ENCODE measurements at places on chromosomes 11 and 22.
A peak's percentile ranks its signal among the peaks of the same experiment; 100 is the strongest.

DNA sequence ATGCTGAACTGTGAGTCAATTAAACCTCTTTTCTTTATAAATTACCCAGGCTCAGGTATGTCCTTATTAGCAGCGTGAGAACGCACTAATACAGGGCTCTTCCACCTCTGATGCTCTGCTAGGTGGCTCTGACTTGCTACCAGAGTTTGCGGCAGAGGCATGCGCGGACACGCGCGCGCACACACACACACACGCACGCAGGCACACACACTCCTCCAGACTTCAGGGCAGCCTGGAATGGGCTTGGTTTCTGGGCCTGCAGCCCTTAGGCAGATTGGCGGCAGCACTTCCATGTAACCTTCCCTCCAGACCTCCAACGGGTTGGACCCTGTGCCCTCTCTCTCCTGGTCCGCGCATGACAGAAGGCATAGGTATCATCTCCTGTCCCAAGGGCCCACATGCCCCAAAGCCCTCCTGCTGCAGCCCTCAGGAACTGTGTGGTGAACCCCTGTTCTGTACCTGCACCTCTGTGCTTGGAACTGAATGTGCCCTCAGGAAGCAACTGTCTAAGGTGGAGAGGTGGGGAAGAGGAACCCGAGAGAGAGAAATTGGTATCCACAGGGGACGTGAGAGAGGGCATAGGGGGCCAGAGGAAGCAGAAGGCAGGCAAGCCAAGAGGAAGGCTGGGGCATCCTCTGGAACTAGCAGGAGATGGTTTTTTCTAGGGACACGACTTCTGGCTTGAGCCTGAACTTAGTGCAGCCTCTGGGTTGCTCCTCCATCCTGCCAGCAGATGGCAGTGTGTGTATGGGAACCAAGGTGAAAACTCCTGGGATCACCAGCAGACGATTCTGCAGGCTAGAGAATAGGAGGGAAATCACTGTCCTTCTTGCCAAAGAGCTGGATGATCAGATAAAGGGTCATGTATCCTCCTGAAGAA, 23.4 kb upstream of the RIC3 start:
- peak; percentile 63 for DNase-seq

DNA sequence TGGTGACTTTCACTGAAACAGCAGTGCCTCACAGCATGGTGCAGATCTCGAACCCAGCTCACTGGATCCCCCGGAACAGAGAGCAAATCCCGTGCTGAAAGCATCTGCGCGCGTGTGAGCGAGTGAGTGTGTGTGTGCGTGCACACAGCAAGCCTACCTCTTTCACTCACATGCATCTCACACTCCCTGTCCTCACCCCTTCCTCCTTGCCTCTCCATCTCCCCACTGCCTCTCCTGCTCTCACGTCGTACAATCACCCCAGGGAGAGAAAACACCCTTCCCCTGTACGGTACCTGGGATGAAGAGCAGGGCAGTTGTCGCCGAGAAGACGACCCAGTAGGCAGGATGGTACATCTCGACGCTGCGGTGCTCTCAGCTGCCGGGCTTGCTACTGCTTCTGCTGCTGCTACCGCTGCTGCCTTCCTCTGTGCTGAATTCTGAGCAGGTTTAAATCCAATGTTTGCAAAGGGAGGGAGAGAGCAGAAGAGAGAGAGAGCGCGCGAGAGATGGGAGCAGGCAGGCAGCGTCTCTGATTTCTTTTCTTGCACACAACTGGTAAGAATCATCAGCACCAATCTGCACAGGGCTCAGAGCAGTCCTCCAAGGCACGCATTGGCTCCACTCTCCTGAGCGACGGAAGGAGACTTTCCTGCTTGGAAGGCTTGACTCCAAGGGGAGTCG, at the start of gene OPCML:
TSS of gene OPCML (minus strand) at position 531 of the 681 bp plus-strand sequence.
- no peak for DNase-seq

DNA sequence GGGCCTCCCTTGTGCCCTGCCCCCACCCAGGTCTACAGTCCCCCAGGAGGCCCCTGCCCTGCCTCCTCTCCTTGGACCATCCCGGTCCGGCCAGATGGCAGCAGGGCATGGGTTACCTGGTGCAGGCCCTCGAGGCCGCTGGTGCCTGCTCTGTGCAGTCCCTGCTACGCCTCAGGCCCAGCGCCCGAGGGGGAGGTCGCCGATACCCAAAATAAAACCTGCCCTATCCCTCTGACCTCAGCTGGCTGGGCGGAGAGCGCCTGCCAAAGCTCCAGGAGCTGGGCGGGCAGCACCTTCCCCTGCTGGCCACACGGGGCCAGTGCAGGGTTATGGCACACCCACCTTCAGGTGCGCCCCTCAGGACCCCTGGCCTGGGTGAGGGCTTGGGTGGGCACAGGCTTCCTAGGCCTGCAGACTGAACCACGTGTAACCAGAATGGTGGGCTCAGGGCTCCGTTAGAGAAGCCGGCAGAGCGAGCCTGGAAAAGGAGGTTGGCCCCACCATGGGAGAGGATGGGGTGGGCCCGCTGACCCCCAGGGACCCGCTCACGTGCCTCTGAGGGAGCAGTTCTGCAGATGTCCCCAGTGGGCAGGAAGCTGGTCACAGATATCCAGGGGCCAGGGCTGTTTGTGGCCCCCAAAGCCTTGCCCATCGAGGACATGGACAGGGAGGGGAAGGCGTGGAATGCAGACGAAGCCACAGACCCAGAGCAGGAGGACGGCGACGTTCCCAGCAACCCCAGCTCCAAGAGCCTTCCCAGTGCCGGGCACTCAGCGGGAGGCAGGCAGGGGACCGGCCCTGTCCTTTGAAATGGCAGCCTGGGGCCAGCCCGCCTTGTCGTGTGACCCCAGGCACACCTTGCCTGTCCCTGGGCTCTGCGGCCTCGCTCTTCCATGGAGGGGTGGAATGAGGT, 1.7 kb upstream of the TNNT3 start:
- no peak for DNase-seq

GRCh38 chr22:33803371-33804282, 116.6 kb downstream of the LARGE1 start:
- no peak for DNase-seq

DNA sequence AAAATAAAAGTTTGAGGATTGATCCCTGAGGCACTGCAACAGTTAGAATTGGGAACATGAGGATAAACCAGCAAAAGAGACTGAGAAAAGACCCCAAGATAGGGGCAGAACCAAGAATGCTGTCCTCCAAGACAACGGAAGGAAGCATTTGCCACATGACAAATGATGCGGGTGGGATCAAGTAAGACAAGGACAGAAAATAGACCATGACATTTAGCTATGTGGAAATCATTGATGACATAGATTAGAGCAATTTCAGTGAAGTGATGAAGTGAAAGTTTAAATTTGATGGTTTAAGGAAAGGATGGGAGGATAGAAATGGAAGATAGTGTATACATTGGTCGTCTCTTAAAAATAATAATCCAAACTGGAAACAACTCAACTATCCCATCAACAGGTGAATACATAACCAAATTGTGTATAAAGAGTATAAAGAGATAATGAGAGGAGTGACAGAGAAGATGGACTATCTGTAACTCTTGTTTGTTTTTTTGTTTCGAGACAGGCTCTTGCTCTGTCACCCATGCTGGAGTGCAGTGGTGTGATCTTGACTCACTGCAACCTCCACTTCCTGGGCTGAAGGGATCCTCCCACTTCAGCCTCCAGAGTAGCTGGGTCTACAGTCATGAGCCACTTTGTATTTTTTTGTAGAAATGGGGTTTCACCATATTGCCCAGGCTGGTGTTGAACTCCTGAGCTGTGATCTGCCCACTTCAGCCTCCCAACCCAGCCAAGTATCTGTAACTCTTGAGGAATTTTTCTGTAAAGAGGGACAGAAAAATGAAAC, 48.7 kb upstream of the FDX1 start:
- no peak for DNase-seq

DNA sequence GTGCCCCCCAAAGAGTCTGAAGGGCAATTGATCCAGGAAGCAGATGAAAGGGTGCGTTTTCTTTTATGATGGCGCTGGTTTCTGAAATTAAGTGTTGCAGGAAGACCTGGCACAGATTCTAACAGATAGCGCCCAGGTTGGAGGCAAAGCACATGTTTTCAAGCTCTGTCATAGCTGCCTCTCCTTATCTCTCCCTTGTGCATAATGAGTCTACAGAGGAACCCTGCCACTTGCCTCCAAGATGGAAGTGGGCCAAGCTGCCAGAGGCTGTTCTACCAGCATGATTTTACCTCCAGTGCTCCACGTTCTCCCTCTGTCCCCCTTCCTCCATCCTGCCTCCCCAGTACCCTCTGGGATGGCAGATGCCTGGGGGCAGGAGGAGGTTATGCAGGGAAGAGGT, 30.0 kb upstream of the TLCD5 start:
- DNase-seq = no peak

DNA sequence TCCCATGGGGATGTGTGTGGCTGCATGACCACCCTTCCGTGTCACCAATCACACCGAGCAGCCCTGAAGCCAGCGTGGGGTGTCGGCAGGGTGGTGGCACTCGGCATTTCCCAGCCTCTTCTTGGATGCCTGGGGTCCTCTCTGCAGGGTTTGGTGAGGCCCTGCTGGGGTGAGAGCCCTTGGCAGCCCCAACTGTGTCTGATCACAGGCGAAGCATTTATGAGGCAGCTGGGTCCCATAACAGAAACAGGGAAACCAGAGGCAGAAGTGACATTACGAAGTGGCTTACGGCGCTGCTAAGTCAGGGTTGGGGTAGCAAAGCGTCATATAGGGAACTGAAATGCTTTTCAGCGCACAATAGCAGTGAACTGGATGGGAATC, 92.3 kb upstream of the SEPTIN5 start:
- no peak for DNase-seq

- no peak for DNase-seq
Measured at GRCh38 chr11:122617926-122618325, 37.6 kb upstream of the UBASH3B start.

DNA sequence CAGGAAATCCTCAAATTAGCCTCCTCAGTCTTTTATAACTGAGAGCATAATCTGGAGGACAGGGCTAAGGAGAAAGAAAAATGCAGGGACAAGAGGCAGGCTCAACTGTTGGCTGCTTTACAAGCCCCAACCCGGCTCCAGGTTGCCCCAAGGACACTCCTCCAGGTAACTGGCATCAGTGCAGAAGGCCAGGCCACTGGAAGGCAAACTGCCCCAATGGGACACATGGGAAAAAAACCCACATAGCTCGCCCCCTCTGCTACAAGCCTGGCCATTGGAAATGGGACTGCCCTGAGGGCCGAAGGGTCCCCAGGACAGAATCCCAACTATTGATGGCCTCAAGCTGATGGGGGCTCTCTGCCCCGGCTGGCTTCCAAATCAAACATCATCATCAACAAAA, 17.9 kb upstream of the FBLN1 start:
- no peak for DNase-seq

- DNase-seq = no peak
Measured at GRCh38 chr22:45105281-45105702, 58.4 kb upstream of the NUP50 start.

DNA sequence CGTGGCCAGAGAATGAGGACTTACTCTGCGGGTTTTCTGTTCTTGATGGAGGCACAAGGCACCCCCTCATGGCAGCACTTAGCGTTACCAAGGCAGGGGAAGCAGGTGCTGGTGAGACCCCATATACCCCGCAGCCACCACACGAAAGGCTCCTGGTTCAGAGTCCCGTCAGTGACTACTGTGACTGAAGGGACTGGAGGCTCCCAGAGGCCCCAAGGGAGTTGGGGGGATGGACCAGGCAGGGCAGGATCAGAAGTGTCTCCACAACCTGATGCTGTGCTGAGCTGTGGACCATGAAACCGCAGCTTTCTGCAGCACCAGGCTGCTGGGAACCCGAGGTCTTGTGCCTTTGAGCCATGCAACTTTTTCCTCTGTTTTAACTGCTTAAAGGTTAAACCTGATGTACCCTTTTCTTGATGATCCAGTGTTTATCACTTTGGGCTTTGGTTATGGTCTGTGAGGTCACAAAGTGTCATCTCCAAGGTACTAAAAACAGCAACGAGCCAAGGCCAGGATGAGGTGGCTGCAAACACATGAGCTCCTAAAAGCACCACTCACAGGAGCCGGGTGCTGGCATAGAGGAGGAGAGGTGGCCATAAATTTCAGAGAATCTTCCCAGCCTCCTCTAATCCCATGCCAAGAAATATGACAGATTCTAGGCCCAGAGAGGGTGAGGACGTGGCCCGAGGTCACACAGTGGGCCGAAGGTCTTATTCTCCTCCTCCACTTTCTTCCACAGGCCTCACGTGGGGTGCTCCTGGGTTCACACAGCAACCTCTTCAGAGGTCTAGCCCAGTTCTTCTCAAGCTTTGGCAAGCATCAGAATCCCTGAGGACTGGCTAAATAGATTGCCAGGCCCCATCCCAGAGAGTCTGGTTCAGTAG, 4.2 kb upstream of the LRRC32 start:
- no peak for DNase-seq

DNA sequence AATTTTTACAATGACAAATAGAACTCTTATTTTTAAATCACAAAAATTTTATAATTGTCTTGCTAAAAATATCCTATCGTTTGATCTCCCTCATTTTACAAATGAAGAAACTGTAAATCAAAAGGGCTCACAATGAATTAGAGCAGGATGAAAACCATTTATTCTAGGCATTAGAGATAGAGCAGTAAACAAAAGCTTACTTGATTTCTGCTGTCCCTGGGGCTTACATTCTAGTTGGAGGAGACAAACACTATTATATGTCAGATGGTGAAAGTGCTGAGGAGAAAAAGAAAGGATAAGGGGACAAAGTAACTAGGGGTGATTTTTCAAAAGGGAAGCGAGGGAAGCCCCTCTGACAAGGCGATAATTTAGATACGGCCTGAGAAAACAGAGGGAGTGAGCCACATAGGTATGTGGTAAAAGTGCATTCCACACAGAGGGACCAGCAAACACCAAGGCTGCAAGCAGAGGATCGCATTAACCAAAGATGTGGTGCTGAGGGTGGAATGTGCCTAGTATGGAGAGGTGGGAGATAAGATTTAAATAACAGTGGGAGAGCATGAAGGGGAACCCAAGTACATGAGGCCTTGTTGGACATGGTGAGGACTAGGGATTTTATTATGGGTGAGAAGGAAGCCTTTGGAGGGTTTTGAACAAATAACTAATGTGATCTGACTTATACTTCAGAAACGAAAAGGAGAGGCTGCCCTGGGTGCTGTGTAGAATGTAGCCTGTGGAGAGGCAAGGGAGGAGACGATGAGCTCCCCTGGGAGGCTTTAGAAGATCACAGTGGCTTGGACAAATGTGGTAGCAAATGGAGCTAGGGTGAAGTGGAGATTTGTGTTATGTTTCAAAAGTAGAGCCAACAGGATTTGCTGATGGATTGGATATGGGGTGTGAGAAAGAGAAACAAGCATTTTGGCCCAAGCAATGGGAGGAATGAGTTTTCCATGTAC, 62.1 kb downstream of the PDHX start:
- DNase-seq = no peak

All from stimulated activated CD4-positive, alpha-beta T cell treated with anti-CD3 and anti-CD28 coated beads, Interleukin-2, amount 100 ng/mL, for 24 hours (primary cell).